ENCODE measurements at places on chromosomes 5 and 9. TPM values are rescaled to one million over a fixed set of nuclear protein-coding genes. Genes with fewer than 3 reads are reported as not detected.

GRCh38 chr5:107393851-107394250 lies 276.9 kb downstream of the EFNA5 start:
- H3K27ac ChIP-seq, result no peak overlapping the region
- H3K36me3 ChIP-seq, result no peaks in the 10 kb centered on the region
- no peak for DNase-seq
- H3K4me3 ChIP-seq, result no peak overlapping the region

GRCh38 chr9:89224633-89225032 lies 46.0 kb upstream of the SHC3 start:
- DNase-seq, result no peak
- H3K4me1 ChIP-seq, result no peaks in the 10 kb centered on the region
- H3K36me3 ChIP-seq, result no peaks in the 10 kb centered on the region
- no peak overlapping the region for H3K27ac ChIP-seq
- H3K27me3 ChIP-seq, result no peaks in the 10 kb centered on the region

DNA sequence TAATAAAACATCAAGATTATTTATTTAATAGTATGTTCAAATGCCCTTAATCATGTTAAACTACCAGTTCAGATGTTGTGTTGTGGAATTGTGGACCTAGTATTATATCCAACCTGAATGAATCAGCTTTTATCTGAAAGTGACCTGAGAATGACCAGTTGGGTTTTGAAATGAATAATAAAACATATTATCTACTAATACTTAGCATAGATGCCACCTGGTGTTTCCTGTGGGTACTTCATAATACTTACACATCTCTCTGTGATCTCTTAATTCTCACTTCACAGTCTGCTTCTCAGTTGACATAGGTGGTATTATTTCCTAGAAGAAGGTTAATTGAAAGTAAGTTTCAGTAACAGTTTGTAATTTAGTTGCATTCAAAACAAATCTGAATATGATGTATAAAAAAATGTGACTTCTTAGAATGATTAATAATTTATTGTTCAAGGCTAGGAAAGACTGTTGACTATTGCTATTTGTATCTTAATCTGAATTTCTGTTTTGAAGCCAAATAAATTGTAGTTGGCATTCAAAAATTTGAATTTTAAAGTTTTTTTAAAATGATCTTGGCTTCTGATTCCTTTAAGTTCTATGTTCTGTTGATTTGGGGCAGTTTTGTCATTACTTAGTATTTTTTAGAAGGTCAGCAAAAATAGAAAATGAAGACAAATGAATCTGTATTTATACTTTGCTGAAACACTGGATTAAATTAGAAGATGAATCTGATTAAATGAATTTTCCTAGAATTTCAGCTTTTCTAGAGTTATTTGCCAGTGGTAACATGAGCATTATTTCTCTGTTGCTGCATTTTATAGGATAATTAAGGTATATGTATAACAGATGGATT lies 48.2 kb downstream of the KIF2A start:
- DNase-seq, result no peak
- H3K27ac ChIP-seq, result no peak overlapping the region
- H3K4me3 ChIP-seq, result no peak overlapping the region
- H3K36me3 ChIP-seq, result peaks cover 34% of the 10 kb centered on the region
- no peaks in the 10 kb centered on the region for H3K27me3 ChIP-seq

BTNL3 gene
- total RNA-seq, result not detected

POU4F3 gene
- not detected for total RNA-seq

DNA sequence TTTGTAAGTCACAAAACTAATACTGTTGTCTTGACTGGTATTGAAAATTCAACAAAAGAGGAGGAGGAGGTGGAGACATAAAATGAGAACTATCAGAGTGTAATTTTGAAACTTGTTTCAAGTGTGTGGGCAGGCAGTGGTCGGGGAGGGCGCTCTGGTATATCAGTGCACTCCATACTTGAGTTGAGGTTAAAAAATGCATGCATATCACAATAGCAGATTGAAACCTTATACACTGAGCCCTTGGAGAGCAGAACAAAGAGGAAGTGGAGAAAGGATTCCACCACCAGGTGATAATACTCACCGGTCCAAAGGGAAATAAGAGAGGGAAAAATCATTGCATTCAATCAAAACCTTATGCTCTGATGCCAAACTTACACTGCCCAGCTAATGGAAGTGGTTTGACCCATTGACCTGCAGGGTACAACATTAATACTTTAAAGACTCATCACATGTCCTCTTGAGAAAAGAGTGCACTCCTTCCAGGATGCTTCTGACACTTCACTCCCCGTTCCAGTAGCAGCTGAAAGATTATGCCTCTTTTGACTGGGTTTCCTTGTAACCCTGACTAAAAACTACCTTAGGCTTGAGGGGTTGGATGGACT lies 79.5 kb upstream of the FAM169A start:
- DNase-seq, result no peak
- peaks cover 3% of the 10 kb centered on the region for H3K4me1 ChIP-seq
- no peak overlapping the region for H3K27ac ChIP-seq
- H3K27me3 ChIP-seq, result no peaks in the 10 kb centered on the region
- H3K4me3 ChIP-seq, result no peak overlapping the region
- no peaks in the 10 kb centered on the region for H3K36me3 ChIP-seq

DNA sequence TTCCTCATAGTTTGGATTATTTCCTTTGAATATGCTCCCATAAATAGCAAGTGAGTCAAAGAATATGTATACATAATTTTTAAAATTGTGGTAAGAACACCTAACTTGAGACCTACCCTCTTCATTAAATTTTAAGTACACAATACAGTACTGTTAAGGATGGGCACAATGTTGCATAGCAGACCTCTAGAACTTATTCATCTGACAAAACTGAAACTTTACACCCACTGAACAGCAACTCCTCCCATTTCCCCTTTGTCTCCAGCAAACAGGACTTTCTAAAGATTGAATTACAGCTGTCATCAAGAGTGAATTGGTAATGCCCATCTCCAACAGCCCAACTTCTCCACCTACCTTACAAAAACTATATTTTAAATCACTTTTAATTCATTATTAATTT lies 388.9 kb downstream of the HTR1A start:
- no peaks in the 10 kb centered on the region for H3K4me1 ChIP-seq
- no peak overlapping the region for H3K27ac ChIP-seq
- DNase-seq, result no peak
- no peaks in the 10 kb centered on the region for H3K27me3 ChIP-seq

- DNase-seq, result no peak
- H3K36me3 ChIP-seq, result no peaks in the 10 kb centered on the region
- no peak overlapping the region for H3K27ac ChIP-seq
- no peaks in the 10 kb centered on the region for H3K4me1 ChIP-seq
- H3K4me3 ChIP-seq, result no peak overlapping the region
Observed at GRCh38 chr5:149024477-149024876, 38.4 kb downstream of the SH3TC2 start.

DNA sequence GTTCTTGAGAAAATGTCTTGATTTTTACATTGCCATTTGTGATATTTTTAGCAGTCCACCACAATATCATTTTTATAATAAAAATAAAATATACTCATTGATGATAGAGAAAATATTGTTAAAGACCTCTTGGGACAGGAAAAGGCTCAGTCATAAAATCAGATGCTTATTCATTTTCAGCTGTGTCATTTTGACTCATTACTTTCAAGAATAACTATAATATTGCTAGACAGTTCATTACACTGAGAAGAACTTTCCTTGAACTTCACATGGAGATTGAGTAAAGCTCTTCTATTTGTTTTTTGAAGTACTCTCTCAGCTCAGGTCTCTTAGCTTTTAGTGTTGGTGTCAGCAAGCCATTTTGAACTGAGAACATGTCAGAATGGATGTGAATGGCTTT lies 8.5 kb upstream of the MEIKIN start:
- no peaks in the 10 kb centered on the region for H3K4me1 ChIP-seq
- no peaks in the 10 kb centered on the region for H3K27me3 ChIP-seq
- DNase-seq, result no peak
- no peak overlapping the region for H3K27ac ChIP-seq

DNA sequence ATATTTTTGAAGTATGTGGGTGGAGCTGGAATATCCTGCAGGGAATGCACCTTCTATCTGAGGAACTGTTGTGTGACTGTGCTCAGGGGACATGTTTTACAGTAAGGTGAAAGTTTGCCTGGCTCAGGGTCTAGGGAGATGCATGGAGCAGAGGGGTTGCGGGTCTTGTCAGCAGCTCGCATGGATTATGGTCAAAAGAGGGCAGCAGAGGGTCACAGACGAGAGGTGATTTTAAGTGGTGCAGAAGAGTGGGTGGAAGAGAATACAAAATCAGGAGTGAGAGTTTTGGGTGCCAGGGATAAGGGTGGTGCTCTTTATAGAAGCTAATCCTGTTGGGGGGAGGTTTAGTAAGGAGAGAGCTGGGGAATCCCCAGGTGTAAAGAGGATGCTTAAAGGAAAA lies 53.5 kb upstream of the GRIN3A start:
- DNase-seq, result no peak
- no peaks in the 10 kb centered on the region for H3K27me3 ChIP-seq
- H3K27ac ChIP-seq, result no peak overlapping the region
- no peaks in the 10 kb centered on the region for H3K4me1 ChIP-seq
- no peaks in the 10 kb centered on the region for H3K36me3 ChIP-seq

GRCh38 chr9:19550009-19550408 lies 141.2 kb downstream of the ACER2 start:
- H3K27me3 ChIP-seq, result no peaks in the 10 kb centered on the region
- no peak for DNase-seq
- H3K27ac ChIP-seq, result no peak overlapping the region
- H3K4me3 ChIP-seq, result no peak overlapping the region

PCDHB15 gene
- 2.9 TPM for total RNA-seq

DNA sequence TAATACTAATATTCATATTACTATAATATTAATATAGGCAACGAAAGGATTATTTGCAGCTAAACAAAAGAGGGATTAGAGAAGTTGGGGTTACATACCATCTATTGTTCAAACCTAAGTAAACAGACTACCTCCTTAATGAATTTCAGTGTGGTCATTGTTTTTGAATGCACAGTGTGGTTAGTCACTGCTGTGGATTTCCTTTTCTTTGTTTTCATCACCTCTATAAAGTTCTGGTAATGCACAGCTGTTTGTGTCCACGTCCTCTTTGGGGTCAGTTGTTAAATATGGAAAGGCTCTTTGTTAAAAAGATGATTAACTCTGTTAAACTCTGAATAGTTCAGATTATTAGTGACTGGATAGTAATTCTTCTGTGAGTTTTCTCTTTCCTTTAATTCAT lies 233.6 kb downstream of the MAST4 start:
- no peaks in the 10 kb centered on the region for H3K4me1 ChIP-seq
- DNase-seq, result no peak
- H3K27ac ChIP-seq, result no peak overlapping the region
- H3K4me3 ChIP-seq, result no peak overlapping the region
- H3K27me3 ChIP-seq, result no peaks in the 10 kb centered on the region
- no peaks in the 10 kb centered on the region for H3K36me3 ChIP-seq

DNA sequence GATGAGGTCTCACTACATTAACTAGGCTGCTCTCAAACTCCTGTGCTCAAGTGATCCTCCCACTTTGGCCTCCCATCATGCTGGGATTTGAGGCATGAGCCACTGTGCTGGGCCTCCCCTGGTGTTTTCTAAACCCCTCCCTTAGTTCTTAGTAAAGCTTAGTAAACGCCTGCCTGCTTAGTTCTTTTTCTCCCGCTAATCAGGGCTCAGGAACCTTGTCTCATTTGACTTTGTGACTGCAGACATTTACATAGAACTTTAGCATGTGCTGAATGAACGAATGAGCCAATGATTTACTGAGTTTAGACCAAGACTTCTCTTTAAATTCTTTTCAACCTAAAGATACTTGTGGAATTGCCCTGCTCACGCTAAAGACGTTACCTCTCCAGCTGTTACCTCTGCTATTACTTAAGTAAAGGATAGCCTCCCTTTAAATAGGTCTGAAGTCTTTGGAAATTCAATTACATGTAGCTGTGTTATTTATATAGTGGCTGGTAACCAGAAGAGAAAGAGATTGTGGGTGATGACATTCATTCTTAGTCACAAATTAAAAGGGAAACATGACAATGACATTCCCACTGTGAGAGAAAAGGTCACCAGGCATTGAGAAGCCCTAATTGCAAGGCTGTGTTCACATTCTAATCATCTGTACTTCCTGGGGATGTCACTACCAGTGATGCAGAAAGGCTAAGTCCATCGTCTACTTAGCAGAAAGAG lies 18.6 kb upstream of the SUSD1 start:
- peak overlapping the region; percentile 70 for H3K27ac ChIP-seq
- H3K4me3 ChIP-seq, result no peak overlapping the region
- H3K4me1 ChIP-seq, result peaks cover 5% of the 10 kb centered on the region

GRCh38 chr9:89632736-89633135 lies 27.9 kb downstream of the GADD45G start:
- H3K4me3 ChIP-seq, result no peak overlapping the region
- H3K36me3 ChIP-seq, result no peaks in the 10 kb centered on the region
- peaks cover 10% of the 10 kb centered on the region for H3K4me1 ChIP-seq

PPIP5K2 gene
- total RNA-seq, result 33.2 TPM

DMGDH gene
- 0.75 TPM for total RNA-seq

DNA sequence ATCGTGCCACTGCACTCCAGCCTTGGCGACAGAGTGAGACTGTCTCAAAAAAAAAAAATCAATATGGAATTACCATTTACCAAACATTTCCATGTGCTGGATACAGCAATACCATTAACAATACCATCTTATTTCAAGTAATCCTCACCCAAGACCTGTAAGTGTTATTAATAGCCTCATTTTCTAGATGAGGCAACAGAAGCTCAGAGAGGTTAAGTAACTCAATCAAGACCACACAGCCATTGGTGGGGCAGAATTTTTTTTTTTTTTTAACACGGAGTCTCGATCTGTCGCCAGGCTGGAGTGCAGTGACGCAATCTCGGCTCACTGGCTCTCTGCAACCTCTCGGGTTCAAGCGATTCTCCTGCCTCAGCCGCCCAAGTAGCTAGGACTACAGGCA lies 3.6 kb upstream of the FIBCD1 start:
- H3K27me3 ChIP-seq, result peaks cover 33% of the 10 kb centered on the region
- no peak overlapping the region for H3K4me3 ChIP-seq
- no peaks in the 10 kb centered on the region for H3K36me3 ChIP-seq

GRCh38 chr9:37920471-37921167 lies 16.7 kb upstream of the SLC25A51 start:
- no peak overlapping the region for H3K4me3 ChIP-seq
- DNase-seq, result no peak
- peaks cover 21% of the 10 kb centered on the region for H3K36me3 ChIP-seq
- no peaks in the 10 kb centered on the region for H3K27me3 ChIP-seq
- no peak overlapping the region for H3K27ac ChIP-seq

DNA sequence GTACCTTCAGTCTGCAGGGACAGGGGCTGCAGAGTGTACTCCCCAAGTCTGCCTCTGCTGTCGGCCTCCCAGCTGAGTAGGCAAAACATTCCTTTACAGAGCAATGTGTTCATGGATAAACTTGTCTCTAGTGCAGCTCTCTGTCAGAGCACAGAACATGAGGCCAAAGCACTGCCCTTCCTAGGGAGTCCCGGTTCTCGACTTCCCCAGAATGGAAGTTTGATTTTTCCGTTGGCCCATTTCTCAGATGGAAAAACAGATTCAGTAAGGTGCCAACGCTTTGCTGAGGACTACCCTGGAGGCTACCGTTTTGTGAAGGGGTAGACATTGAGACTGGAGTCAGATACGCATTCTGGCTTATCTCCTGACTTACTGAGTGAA lies 422 bp upstream of the TRIM32 start:
- H3K27me3 ChIP-seq, result no peaks in the 10 kb centered on the region
- peak overlapping the region; percentile 81 for H3K27ac ChIP-seq
- peaks cover 19% of the 10 kb centered on the region for H3K4me1 ChIP-seq
- peak overlapping the region; percentile 81 for H3K4me3 ChIP-seq
- no peak for DNase-seq

Measured in ascending aorta (tissue), 2 donors.